ENCODE measurements at places on chromosomes 11 and 22.

- no peak for DNase-seq
Measured at GRCh38 chr11:21553795-21554194, 639.1 kb upstream of the ANO5 start.

GRCh38 chr22:45577746-45578523 lies 75.3 kb downstream of the FBLN1 start:
- peak; percentile 67 for DNase-seq

GRCh38 chr22:39567135-39567946 lies 3.2 kb upstream of the CACNA1I start:
- no peak for DNase-seq

GRCh38 chr11:114226356-114226755 lies 69.8 kb upstream of the NNMT start:
- no peak for DNase-seq

DNA sequence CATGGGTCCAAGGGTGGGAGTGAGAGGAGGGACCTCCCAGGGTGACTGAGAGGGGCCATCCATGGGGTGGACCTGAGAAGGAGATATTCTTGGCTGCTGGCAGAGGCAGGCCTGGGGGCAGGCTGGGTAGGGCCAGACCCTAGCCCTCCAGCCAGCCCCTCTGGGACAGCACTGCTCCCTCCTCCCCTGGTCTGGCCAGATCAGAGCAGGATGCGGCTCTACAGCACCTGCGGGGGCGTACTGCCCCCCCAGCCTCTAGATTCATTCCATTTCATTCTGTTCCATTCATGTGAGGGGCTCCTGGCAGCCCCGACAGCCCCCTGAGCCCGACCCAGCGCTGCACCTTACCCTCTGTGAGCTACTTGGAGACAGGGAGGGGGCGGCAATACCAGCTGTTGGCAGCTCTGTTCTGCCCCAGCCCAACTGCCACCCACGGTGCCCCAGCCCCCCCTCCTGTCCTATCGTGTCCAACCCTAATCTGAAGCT lies 34.3 kb upstream of the MYRF start:
- DNase-seq = no peak
